ENCODE measurements at places on chromosomes 6 and 20.

DNA sequence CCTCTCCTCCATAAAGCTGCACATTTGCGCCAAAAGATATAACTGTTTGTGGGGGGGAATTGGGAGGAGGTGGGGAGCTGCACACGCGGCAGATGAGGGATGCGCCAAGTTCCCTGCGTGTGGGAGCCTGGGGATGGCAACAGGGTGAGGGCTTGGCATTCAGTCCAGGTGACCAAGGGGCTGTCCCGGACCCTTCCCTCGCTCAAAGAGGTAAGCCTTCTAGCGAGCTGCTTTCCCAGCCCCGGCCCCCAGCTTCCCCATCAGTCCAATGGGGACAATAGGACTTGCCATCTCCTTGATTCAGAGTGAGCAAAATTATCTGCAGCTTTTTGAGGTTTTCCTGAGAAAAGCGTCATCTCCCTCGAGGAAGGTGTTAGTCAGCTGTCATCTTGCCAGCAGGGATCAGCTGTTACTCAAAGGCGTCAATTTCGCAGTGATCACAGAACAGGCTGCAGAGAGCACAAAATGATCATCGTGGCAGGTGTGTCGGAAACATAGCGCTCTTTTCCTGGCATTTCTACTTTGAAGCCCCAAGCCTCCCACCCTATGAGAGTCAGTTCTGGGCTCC, 21.3 kb downstream of the ZNF831 start:
- DNase-seq = no peak

DNA sequence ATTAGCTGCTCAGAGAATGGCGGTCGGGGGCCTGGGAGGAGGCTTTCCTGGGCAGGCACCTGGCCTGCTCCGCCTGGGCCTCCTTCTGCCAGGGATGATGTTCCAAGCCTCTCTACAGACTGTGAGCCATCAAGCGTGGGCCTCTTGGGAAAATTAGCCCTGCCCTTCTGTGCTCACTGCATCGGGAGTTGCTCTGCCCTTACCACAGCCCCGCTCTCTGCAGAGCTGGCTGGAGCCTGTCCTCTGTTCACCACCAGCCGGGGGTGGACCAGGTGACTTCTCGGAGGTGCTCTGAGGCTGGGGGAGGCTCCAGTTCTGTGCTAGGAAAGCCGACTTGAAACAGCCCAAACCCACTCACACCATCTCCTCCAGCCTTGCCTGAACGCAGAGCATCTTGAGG, 24.2 kb downstream of the MDGA1 start:
- DNase-seq = no peak

- DNase-seq = no peak
Observed at GRCh38 chr20:59603781-59604541, at the start of gene PHACTR3. TSS of gene PHACTR3 (plus strand) at chr20:59604540. CDS start at chr20:59605015, 475 bp downstream.

- peak; percentile 82 for DNase-seq
Observed at GRCh38 chr6:72182337-72183246, 296.2 kb downstream of the RIMS1 start.

- no peak for DNase-seq
Observed at GRCh38 chr6:145656128-145656527, 79.2 kb downstream of the EPM2A start.

- DNase-seq = no peak
Observed at GRCh38 chr6:114580882-114581281, 238.1 kb upstream of the HS3ST5 start.

DNA sequence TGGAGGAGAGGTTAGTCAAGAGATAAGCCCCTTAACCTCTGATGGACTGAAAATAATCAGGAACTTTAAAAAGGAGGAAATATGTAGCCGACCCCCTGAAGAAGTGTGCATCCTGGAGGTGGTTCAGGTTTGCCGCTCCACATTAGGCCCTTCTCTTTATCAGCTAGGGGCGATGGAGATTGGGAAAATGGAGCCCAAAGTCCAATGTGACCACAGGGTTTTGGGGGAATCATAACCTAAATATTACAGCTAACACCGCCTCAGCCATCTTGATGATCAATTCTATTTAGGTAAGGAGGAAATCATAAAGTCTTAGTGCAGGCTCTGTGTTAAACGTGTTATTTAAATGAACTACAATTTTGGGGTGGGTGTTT, 1.2 kb downstream of the OGFRL1 start:
- no peak for DNase-seq
